Eye (tissue), 1 donor: ENCODE measurements at places on chromosomes 2 and 18.

DNA sequence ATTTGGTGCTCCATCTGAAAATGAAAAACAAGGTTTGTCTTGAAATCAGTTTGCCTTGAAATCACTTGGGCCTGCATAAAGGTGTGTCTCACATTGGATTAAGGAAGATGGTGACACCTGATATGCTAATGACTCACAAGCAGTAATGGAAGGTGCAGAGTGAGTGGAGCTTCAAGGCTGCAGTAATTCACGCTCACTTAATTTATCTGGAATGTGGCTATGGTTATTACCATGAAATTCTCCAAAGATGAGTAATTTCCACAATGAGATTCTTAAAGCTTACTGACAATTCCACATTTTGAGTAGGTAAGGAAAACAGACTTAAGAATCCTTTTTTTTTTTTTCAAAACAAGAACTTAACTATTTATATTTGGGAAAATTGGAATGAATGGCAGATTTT, 156.8 kb downstream of the PAX3 start:
- DNase-seq, result no peak

DNA sequence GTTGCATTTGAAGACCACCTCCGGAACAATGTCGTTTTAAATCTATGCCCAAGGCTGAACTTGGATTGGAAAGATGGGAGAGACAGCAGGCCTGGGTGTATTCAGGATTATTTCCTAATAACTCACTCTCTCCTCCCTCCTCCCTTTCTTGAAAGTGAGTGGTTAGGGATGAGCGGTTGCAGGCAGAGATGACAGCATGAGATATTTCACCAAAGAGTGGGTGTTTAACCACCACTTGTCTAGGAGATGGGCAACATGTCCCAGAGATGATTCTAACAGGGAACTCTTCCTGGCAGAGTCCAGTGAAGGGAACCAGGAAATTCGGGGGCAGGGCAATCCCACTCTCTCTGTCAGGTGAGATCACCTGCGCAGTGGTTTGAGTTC, 123.2 kb downstream of the KCTD1 start:
- DNase-seq, result no peak

DNA sequence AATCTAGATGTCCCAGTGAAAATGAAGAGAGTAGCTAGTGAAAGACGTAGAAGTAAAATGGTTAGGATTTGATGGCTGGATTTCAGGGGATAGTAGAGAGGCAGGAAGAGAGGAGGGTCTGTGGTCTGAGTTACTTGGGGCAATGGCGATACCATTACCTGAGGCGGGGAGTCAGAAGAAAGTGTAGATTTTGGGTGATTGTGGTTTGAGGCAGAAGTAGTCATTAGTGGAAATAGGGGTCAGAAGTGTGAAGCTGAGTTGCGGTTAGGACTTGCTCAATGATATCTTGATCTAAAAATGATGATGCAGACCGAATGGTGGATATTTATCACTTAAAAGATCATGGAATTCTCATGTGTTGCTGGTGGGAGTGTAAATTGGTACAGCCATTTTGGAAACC, 41.0 kb downstream of the CEP192 start:
- DNase-seq, result no peak

GRCh38 chr18:48028696-48029095, 98.2 kb upstream of the SMAD2 start:
- DNase-seq, result no peak

GRCh38 chr2:134917888-134918525, 615 bp upstream of the CCNT2 start:
- DNase-seq, result peak; percentile 96

DNA sequence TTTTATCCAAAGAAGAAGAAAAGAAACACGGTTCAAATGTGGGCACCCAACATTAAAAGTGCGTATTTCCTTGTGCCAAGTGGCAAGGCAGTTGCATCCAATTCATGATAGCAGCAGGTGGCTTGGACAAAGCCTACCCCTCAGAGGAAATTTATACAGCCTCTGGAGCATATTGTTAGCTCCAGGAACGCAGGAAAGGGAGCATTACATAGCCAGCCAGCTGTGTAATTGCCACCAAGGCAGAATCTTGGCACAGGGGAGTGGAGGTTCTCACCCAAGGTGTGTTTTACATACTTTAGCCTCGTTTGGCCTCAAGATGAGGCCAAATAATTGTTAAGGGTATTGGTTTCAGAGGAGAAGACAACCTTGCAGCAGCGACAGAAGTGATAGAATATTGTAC, 526.9 kb downstream of the TMEM182 start:
- no peak for DNase-seq

GRCh38 chr2:47072728-47073191, 82.3 kb downstream of the STPG4 start:
- peak; percentile 60 for DNase-seq

GRCh38 chr18:41639218-41639617, 315.8 kb upstream of the PIK3C3 start:
- DNase-seq, result no peak

GRCh38 chr2:67313536-67313935, 83.6 kb upstream of the ETAA1 start:
- no peak for DNase-seq

- no peak for DNase-seq
These were observed 99.8 kb upstream of the ARHGAP28 start for GRCh38 chr18:6629635-6630140.

- peak; percentile 70 for DNase-seq
These were observed 131.5 kb downstream of the ATP9B start for GRCh38 chr18:79200546-79201268.

DNA sequence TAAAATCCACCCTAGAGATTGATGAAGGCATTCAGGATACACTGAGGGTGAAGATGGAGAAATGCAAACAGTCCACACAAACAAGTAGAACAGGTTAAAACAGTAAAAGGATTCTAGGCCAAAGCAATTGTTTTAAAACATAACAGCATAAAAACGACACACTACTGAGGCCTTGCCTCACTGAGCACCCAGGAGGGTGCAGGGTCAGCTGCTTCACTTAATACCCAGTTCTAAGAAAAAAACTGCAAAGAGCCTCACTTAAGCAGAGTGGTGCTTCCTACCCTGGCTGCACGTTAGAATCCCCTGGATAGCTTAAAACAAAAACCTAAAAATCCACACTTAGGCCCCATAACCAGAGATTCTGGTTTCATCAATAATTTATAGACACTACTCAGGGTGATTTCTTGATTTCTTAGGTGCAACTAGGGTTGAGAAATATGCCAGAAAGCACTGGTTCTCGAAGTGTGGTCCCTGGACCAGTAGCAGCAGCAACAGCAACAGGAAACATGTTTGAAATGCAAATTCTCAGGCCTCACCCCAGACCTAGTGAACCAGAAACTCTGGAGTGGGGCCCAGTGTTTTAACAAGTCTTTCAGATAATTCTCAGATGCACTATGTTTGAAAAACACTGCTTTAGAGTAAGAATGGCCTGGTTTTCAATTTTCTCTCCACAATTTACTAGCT, 279.1 kb downstream of the ZEB2 start:
- no peak for DNase-seq

DNA sequence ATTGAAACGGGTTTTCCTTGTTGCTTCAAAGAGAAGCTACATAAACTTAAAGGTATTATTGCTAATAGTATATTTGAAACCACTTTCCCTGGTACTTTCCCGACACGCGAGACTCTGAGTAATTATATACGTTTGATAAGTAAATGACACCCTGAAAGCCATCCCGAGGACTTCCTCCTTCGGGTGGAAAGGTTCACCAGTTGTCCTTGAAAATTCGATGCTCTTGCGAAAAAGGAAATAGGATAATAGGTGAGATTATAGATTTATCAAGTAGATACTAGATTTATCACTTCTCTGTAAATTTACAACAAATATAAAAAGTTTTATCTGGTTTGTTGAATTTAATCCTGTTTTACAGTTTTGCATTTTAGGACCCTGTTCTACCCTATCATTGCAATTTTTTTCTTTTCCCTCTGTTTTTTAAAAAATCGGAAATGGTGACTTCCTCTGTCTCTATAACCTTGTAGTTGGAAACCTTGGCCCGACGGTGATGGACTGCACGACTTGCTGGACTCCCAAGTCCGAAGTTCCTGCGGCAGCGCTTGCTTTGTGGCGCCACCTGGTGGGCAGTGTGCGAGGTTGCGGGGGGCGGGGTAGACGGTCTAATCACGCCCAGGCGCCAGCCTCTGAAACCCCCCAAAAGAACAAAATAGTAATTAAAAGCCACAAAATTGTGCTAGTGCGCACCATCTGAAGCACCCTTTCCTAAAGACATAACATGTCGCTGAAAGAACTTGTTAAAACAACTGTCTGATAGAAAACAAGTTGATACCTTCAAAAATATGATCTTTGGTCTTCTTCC, 972 bp upstream of the DLX2 start:
- DNase-seq, result peak; percentile 95

DNA sequence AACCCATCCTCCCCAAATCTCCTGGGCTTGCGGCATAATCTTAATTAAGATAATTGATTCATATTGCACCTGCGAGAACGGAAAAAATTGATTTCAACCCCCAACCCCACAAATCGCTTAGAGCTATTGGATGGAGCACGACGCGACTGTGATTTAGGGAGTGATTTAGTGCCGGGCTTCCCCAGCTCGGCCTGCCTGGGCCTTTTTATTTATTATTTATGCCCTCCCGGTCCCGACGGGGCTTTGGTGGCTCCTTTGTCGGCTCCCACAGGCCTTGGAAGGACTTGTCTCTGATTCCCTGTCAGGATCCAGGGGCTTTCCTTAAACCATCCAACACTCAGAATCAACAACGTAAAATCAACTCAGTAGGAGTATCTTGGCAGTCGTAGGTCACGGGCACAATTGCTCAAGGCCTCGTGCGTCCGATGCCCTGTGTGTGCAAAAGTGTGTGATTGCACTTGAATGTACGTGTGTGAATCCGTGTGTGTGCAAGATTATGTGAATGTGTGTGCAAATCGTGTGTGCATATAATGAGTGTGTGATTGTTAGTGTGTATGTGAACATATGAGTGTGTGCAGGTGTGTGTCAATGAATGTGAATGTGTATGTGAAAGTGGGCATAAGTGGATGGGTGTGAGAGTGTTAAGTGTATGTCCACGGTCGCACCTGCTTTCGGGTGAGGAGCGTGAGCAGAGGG, 4.3 kb upstream of the NEUROD1 start:
- peak; percentile 74 for DNase-seq

DNA sequence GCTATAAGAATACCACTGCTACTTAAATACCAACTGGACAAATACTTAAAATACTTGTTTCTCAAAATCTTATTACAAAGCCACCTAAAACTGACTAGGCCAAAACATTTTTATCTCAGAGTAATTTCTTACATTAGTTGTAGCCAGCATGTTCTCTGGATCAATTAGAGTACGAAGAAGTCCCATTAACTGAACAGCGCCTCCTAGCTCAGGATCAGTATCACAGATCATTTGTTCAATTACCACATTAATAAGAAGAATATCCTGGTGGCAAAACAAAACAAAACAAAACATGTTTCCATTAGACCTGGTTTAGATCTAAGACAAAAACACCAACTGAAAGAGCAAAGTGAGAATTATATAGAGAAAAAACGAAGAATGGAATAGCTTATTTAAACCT, 36.0 kb downstream of the PPP4R3B start:
- DNase-seq, result no peak

GRCh38 chr2:101185085-101185484, 33.9 kb upstream of the TBC1D8 start:
- no peak for DNase-seq

GRCh38 chr2:132547090-132547687, 122.8 kb downstream of the LYPD1 start:
- DNase-seq, result peak; percentile 92

DNA sequence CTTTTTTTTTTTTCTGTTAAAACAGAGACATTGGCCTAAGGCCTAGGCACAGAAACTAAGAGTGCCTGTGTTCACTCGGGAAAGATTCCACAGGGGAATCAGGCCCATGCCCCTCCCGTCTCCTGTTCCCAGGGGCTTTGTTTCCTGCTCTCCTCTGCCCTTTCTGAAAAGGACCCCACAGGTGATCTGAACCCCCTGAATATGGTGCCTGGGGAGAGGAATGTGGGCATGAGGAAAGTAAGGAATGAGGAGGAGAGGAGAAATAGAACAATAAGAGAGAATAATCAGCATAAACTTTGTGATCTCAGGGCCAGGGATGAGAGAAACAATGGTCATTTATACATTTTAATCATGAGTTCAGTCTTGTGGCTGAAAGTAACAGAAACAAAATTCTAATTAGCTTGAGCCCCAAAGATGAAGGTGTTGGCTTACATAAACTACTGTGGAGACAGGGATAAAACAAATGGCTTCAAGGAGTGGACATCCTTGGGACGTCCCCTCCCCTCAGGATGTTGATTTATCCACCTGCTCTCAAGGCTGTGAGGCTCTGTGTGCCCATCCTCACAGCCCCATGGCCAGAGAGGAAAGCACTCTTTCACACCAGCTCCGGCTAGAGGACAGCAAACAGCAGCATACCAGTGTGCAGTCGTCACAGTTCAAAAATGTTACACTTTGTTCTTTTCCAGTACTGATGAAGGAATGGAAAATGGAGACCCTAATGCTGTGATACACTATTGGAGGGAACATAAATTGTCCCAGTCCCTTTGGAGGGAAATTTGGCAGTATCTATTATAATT, 46.4 kb upstream of the MRPL33 start:
- DNase-seq, result peak; percentile 62
